Right renal cortex interstitium (tissue), 3 donors: ENCODE measurements at places on chromosomes 1 and 21. TPM values are rescaled to one million over a fixed set of nuclear protein-coding genes. Genes with fewer than 3 reads are reported as not detected.

DNA sequence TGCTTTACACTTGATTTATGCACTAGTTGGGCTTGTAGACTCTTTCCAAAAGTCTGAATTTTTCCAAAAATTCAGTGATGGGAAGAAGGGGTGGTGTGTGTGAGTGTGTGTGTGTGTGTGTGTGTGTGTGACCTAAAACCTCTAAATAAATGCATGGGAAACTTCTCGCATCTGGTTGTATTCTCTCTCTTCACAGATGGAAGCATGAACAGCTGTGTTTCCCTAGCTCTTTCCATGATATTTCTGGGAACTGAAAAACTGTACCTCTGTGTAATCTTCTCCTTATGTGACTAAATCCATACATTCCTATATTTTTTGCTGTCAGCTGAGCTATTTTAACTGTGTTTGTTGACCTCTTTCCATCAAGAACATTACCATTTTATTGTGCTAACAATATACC lies 26.2 kb upstream of the CYYR1 start:
- no peak for DNase-seq

BSND gene
- 5.5 TPM for polyA plus RNA-seq

DNA sequence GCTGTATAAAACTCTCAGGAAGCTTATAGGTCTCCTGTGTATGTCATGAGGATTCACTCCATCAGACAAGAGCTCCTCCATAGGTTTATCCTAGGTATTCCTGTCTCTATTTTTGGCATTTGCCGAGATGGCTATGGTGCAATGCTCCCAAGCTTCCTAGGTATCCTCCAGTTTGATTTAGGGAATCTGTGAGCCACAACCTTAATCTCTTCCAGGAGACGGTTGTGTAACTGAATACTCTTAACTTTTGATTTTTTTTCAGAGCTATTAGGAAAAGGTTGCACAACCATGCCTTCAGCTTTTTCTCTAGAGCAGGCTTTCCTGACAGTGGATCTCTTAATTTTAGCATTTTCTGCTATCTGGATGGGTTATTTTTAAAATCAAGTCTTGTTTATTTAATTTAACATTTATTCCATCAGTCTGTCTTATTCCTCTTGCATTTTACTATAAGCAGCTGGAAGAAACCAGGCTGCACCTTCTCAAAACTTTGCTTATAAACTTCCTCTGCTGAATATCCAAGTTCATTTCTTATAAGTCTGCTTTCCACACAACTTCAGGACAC lies 69.4 kb upstream of the BACE2 start:
- DNase-seq, result no peak

GORAB gene
- 21.7 TPM for polyA plus RNA-seq

- DNase-seq, result no peak
Measured at GRCh38 chr21:26388731-26389231, 184.3 kb downstream of the CYYR1 start.

RWDD3 gene
- polyA plus RNA-seq, result 46.9 TPM

SPATA45 gene
- not detected for polyA plus RNA-seq

DNA sequence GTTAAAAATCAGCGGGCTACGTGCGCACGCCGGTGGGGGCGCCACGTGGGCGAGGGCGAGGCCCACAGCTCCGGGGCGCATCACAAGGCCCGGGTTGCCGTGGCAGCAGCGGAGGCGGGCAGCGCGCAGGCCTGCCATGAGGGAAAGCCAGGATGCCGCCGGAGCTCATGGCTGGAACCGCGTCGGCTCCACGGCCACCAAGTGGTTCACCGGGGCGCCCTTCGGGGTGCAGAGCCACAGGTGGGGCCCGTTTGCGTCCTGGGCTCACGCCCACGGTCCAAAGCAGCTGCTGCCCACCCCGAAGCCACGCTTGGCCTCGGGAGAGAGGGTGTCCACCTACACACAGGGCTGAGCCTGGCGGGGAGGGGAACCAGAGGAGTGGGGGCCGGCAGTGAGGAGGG lies 4.9 kb upstream of the TTC22 start:
- DNase-seq, result no peak

GRCh38 chr1:206415942-206416341 lies 54.3 kb upstream of the IKBKE start:
- no peak for DNase-seq

DNA sequence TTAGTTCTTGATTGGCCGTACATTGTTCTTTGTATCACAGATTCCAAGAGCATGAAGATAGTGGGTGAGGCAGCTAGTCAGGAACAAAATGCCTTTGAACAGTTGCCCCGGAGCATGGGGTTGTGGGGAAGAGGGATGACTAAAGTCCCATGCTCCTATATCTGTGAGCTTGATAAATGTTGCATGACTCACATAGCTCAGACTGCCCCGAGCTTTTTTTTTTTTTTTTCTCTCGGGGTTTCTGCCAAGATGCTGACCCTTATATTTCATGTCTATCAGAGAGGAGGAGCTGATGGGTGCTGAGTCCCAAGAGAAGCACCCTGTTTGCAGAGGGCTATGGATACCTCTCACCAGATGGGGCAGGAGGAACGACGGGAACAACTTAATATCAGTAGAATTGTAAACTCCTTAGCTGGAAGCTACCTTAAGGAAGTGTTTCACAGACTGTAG lies 40.6 kb downstream of the SRRM1 start:
- no peak for DNase-seq

DNA sequence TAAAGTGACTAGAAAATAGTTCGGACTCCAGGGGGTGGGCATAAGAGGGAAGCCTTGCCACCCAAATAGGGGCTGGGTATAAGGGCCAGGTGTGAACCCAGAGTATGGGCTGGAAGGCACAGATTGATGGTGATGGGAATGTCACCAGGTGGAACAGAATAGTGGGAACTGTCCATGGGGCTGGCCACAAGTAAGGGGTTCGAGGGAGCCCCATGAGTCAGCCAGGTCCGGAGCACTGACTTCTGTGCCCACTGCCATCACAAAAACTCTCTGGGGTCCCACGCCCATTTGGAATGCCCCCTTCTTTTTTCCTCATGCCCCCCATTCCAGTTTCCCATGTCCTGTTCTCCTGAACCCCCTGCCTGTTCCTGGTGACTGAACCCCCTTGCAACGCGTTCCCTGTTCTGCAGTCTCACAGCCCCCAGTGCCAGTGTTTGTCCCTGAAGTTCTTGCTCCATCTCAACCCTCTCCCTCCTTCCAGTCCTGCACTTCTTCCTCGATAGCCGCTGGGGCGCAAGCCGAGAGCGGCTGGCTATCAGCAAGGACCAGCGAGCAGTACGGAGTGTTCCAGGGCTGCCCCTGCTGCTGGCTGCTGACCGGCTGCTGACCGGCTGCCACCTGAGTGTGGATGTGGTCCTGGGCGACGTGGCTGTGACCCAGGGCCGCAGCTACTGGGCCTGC lies 7.9 kb downstream of the TRIM46 start:
- no peak for DNase-seq

GRCh38 chr1:3674100-3675094 lies 22.1 kb downstream of the TP73 start:
- DNase-seq, result no peak

DNA sequence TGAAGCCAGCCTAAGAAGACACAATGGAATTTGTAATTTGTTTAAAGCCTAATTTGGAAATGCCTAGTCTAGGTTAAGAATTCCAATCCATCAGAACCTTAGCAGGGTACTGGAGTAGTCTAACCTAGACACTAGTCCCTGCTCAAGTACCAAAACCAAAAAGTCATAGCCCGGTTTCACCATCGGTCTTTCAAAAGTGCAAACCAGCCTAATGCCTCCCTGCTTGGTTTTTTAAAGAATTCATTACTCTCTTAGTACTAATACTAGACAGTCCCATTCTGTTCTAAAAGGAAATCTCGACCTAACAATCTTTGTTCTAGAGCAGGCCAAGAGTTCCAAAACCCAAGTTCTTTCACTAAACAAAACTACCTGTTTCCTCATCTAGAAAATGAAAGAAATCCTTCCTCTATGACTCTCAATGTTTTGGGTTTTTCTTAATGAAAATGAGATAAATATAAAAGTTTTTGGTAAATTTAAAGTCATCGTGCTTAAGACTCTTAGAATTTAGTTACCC lies 2.6 kb downstream of the PUM1 start:
- DNase-seq, result no peak

GRCh38 chr1:183912265-183912886 lies 107.5 kb downstream of the RGL1 start:
- no peak for DNase-seq

DNA sequence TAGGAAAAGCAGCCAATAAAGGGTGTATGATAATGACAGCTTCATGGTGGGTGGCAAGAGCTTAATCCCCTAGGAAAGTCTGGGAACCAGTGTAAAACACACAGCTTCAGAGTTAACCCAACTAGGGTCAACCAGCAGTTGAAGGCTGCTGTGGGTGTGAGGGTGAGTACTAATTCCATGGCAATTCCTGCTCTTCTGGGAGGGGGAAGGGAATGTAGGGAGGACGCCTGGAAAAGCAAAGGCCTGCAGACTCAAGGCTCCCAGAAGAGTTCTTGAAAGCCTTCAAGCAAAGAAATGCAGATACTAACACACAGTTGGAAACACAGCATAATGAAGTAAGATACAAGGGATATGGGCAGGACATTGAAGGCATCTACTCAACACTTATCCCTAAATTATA lies 28.1 kb downstream of the TTLL7 start:
- DNase-seq, result no peak

DNA sequence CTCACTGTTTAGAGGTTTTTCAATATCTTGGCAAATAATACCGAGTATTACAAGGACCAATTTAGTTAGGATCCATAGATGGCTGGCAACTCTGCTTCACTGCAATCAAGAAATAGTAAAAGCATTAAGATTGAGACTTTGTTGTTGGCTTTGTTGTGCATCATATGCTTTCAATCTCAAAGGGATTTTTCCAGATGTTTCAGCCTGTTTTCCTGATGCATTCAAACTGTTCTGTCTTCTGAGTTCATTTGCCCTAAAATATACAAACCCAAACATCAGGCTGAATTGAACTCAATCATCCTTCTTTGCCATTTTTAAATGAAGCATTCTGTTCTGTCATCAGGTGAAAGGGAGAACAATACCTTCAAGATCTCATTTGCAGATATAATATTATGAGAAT lies 248.7 kb downstream of the TTLL7 start:
- no peak for DNase-seq

- DNase-seq, result no peak
Measured at GRCh38 chr1:197367627-197368026, 99.6 kb downstream of the CRB1 start.

- no peak for DNase-seq
Measured at GRCh38 chr1:67019600-67020136, 34.3 kb downstream of the SLC35D1 start.

- no peak for DNase-seq
Measured at GRCh38 chr1:186740324-186740723, 60.1 kb upstream of the PTGS2 start.

DNA sequence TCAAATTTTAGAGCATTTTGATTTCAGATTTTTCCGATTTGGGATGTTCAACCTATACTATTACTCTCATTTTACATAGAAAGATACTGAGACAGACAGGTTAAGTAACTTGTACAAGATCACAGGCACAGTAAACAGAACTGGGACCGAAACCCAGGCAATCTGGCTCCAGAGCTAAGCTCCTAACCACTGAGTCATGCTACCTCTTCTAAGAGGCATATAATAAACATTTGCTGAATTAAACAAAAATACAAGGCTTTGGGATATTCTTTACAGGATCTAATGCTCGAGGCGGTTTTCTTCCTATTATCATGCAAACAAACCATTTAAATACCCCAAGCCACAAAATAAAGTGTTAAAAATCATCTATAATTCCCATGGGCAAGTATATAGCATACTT lies 50.3 kb downstream of the MCOLN2 start:
- DNase-seq, result no peak

PLPPR5 gene
- polyA plus RNA-seq, result 1.9 TPM

GRCh38 chr1:30512914-30513265 lies 210.5 kb downstream of the MATN1 start:
- no peak for DNase-seq

GRCh38 chr1:21302747-21303715 lies 12.8 kb upstream of the ECE1 start:
- DNase-seq, result no peak

GRCh38 chr1:194300340-194300739 lies 1113.9 kb upstream of the B3GALT2 start:
- no peak for DNase-seq

DNA sequence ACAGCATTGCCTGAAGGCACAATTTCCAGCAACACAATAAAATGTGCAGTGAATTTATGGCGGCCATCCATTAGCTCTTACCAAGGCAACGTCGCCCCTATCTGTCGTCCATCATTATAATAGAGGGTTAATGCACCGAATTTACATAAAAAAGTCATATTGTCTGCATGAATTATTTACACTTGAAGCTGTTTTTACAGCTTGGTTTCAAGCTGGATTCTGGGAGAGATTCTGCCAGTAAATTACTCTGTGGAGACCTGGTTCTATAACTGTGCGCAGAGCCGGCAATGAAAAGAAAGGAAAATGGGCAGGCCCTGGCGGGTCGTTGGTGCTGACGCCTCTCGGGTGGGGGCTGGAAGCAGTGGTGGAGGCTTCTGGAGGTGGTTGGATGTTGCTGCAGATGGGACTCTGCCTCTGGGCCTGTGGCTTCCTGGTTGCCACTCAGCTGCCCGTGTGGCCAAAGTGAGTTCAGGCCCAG lies 48.9 kb upstream of the POU3F1 start:
- no peak for DNase-seq

KIF17 gene
- polyA plus RNA-seq, result 3.5 TPM

GLIS1 gene
- polyA plus RNA-seq, result 1.9 TPM

KLHDC9 gene
- 17.6 TPM for polyA plus RNA-seq

- DNase-seq, result no peak
Measured at GRCh38 chr1:49339043-49339442, 562.4 kb upstream of the BEND5 start.

DNA sequence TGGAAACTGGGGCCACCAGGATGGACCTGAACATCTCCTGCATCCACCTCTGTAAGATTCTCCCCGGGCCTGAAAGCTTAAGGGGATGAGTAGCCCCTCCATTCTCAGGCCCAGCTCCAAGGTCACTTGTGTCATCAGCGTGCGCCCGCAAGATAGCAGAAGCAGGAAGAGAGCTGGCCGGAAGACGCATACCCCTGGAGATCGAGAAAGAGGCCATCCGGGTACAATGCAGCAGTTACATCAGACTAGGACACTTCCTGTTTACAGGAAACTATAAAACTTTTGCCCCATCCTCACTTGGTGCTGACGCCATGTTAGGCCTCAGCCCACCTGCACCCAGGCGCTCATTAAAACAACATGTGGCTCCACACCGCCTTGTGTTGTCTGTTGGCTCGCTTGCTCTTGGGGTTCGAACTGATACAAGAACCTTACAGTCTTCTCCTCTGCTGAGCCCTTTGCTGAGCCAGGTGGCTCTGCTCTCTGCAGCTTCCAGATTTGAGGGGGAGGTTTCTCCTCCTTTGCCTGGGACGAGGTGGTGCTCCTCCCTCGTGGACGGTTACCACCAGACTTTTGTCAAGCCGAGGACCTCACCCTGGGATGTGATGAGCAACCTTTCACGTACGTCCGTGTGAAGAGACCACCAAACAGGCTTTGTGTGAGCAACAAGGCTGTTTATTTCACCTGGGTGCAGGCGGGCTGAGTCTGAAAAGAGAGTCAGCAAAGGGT lies 277.5 kb upstream of the C1orf174 start:
- no peak for DNase-seq

DNA sequence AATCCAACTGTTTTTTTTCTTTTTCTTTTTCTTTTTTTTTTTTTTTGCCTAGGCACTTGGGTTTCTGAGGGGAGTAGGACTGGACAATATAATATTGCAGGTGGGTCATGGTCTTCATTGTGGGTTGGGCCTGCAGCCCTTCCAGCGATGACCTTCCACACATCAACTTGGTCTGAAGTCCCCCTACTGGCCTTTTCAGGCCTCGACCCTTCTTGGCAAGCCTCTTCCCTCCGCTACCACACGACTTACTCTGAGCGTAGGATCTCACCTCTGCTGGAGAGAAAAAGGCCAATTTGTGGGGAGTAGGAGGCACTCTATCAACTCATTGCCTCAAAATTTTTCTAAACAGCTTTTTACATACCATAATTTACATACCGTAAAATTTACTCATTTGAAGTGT lies 51.1 kb upstream of the GRIK3 start:
- no peak for DNase-seq

ADGRL4 gene
- polyA plus RNA-seq, result 26.7 TPM
